ENCODE measurements at places on chromosomes 6 and 20.

- DNase-seq, result no peak
Observed at GRCh38 chr20:48649868-48650267, 177.9 kb downstream of the PREX1 start.

DNA sequence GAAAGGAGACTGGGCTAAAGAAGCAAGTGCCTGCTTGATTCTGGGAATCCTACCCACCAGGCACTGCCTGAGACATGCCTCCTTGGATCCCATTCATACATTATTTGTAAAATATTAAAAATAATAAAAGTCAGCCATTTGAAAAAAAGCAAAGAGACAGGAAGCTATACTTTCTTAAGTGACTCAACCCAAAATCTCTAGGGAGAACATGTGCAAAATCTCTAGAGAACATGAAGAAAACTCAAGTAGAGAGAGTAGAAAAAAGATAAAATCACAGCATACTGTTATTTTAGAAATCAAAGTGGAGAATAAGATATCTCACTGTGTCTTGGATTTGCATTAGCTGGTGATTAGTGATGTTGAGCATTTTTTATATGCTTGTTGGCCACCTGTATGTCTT is 197.2 kb upstream of the GGTLC1 start:
- no peak for DNase-seq

- DNase-seq, result peak; percentile 61
Observed at GRCh38 chr6:44004625-44005506, 122.4 kb downstream of the MRPL14 start.

- no peak for DNase-seq
Observed at GRCh38 chr20:20567712-20568111, 144.7 kb downstream of the RALGAPA2 start.

- DNase-seq, result no peak
Observed at GRCh38 chr6:168165891-168166290, 86.9 kb upstream of the FRMD1 start.

- peak; percentile 3 for DNase-seq
Observed at GRCh38 chr6:47631797-47632196, 66.6 kb upstream of the ADGRF4 start.

DNA sequence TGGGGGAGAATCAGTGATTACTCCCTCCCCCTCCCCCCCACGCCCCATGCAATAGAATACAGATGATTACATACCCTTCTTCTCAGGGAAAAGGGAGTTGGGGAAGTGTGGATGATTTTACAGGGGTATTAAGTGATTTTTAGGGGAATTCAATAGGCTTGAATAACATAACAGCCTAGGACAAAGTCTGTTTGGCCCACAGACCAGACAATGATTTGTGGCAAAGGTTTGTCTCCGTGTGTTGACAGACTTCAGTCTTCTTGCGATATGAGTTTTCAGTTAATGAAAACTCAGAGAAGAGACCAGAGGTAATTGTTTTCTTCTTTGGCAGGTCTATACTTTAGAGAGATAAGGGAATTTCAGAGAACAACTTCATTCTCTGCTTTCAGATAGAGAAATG is 95.3 kb downstream of the OR2B2 start:
- no peak for DNase-seq

All from activated CD8-positive, alpha-beta T cell treated with anti-CD3 and anti-CD28 coated beads for 36 hours (primary cell).